ENCODE measurements at places on chromosomes 4 and X.

- DNase-seq, result no peak
These were observed 258.9 kb upstream of the SFRP2 start for GRCh38 chr4:154047733-154048132.

- peak; percentile 53 for DNase-seq
These were observed 22.5 kb upstream of the ARHGAP6 start for GRCh38 chrX:11688201-11688600.

DNA sequence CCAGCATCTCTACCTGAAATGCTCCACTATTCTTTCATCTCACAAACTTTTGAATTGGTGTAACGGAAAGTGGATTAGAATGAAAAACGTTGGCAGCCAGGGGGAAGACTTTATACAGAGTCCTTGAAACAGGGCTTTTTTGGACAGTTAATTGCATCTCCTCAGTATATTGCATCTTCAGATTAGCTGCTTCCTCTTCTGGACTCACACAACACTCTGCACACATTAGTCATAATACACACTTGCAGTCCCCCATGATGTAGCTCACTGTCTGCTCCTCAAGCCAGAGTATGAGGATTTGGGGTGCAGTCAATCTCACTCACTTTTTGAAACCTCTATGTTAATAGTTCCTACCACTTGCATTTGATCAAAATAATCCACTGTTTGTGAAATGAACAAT lies 101.0 kb downstream of the ADGRA3 start:
- no peak for DNase-seq

DNA sequence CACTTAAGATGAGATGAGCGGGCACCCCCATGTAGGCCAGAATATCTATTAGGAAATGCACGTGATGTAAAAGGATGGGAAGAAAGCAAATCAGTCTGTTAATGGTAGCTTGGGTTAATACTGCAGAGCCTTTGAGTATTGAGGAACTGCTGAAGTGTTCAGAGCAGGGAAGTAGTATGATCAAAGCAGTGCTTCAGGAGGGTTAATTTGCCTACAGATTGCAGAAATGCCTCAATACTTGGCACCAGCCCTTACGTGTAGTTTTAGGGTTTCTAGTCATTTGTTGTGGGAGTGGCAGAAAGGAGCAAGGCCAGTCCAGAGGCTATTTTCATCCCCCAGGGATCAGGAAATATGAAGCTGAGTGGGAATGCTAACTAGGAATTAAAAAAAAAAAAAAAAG lies 19.7 kb downstream of the ZFX start:
- no peak for DNase-seq

DNA sequence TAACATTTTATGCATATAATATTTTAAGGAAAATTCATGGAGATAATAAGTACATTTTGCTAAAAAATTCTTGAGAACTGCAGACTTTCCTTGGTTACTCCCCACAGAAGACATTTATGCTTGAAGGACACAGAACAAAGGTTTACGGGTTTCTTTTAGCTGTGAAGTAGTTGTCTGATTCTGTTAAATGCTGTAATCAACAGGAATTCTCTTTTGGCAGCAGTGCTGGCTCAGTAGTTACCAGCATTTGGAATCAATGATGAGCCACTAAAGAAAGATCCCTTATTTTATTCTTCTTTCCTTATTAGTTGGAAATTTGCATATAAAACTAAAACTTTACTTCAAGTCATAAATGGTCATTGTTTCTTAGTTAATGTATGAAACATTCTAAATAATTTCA lies 199.3 kb upstream of the FAT4 start:
- no peak for DNase-seq

- DNase-seq, result no peak
These were observed 9.5 kb downstream of the HPGDS start for GRCh38 chr4:94332983-94333590.

DNA sequence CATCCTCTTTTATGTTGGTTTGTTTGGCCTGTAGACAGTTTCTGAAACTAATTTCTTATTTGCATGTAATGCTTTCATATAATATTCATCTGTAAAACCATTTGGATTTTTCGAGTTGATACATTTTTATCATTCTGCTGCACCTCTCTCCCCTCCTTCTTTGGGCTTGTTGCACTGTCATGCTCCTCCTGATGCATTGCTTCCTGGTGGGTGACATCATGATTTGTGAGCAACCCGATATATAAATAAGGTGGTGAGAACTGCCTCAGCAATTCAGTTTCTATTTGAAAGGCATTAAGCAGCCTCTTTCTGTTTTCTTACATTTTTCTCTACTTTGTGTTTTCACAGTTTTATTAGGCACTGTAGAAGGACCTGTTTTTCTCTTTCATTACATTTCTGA lies 515.7 kb downstream of the RPA4 start:
- DNase-seq, result peak; percentile 75

DNA sequence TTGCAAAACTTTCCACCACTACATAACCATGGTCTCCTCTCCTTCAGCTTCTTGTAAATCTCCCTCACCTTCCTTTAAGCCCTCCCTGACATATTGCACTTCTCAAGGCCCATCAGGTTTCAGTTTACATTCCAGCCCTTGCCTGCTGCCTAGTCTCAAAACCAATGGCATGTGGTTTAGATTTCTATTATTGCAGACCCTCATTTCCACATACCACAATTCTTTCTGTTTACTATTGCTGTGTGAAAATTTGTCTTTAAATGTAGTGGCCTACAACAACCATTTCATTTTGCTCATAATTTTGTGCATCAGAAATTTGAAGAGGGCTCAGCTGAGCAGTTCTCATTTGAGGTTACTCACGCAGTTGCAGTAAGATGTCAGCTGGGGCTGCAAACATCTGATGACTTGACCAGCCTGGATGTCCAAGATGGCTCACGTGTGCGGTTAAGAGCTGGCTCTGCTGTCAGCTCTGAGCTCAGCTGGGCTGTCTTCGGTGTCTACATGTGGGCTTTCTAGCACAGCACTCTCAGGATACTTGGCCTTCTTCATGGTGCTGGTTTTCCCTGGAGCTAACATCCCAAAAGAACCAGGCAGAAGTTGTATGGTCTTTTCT lies 29.9 kb upstream of the SOD3 start:
- peak; percentile 42 for DNase-seq

GRCh38 chr4:174214101-174214878 lies 69.2 kb downstream of the FBXO8 start:
- peak; percentile 46 for DNase-seq

DNA sequence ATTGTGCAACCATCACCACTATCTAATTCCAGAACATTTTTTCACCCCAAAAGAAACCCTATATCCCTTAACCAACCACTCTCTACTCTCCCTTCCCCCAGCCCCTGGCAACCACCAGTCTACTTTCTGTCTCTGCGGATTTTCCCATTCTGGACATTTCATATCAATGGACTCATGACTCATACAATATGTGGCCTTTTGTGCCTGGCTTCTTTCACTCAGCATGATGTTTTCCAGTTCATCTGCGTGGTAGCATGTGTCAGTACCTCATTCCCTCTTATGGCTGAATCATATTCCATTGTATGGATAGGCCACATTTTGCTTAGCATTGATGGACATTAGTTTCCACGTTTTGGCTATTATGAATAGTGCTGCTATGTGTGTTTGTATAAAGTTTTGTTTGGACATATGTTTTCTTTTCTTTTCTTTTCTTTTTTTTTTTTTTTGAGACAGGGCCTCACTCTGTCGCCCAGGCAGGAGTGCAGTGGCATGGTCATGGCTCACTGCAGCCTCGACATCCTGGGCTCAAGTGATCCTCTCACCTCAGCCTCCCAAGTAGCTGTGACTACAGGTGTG lies 335.4 kb downstream of the BCOR start:
- DNase-seq, result peak; percentile 92

DNA sequence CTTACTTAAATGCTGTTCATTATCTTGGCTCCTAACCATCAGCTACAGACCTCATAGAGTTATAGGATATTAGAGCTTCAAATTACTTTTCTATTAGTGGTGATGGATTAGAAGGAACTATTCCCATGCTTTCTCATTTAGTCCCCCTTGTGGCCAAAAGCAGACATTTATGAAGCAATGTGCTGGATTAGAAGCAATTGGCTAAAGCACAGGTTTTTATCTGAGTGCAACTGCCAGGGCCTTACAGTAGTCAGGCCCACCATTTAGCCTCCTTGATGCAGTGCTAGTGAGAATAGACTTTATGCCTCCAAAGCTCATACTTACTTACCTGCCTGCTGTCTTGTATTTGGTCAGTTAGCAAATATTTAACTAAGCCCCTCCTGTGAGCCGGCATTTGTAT lies 93.0 kb downstream of the TSPAN7 start:
- peak; percentile 23 for DNase-seq

DNA sequence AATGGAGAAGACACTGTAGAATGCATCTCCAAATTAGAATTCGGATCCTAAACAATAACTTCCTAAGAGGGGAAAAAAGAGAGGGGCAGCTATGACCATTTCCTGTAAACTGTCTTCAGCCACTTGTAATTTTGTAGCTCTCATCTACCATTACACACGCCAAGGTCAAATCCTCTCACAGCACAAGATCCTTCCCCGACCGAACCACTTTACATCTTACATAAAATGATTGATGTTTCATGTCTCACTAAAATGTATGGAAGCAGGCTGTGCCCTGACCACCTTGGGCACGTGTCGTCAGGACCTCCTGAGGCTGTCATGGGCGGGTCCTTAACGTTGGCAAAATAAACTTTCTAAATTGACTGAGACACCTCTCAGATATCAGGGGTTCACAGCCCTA lies 24.1 kb upstream of the PBDC1 start:
- peak; percentile 55 for DNase-seq

GRCh38 chrX:138886769-138887168 lies 175.3 kb upstream of the FGF13 start:
- no peak for DNase-seq

GRCh38 chrX:44228621-44229020 lies 114.9 kb downstream of the EFHC2 start:
- DNase-seq, result no peak

DNA sequence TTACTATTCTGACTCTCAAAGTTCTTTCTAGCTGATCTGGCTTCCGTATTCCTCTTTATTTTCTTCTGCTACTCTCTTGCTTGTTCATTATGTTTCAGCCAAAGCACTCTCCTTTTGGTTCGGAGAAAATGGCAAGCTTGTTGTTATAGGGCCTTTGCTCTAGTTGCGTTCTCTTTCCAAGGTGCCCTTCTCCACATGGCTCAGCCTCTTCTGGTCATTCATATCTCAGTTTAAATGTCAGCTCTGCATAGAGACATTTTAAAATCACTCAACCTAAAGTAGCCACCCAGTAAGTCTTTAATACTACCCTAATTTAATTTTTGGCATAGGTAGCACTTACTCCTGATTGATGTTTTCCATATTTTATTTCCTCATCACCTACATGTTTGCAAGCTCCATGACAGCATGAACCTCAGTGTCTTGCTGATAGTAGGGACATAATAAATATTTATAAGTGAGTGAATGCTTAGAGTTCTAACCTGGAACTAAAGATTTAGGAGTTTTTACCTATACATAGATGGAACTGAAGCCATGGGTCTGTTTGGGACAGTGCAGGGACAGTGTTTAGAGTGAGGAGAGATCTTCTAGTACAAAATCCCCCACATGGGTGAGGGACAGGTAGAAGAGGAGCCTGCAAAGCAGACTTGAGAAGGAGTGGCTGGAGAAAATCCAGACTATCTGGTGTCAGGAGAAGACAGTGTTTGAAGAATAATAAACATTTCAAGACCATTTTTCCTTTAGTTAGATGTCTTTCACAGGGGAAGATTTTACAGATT lies 17.9 kb downstream of the SLC30A9 start:
- DNase-seq, result no peak

GRCh38 chr4:7158081-7158750 lies 34.1 kb upstream of the SORCS2 start:
- DNase-seq, result no peak

DNA sequence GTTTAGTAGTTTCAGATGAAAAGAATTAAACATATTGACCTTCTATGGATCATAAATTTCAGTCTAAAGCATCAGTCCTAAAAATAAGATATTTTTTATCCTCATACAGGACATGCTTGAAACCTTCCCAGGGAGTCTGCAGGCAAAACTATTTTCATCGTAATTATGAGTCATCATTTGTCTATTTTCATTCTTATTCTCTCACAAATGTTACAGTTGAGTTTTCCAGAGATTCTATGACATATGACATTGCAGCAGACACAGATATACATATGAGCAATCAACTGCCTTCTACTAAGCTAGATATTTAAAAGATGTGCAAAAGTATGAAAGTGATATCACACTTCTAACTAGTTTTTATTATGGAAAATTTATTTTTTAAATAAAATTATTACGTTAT lies 398.0 kb downstream of the MAGEB5 start:
- DNase-seq, result no peak

DNA sequence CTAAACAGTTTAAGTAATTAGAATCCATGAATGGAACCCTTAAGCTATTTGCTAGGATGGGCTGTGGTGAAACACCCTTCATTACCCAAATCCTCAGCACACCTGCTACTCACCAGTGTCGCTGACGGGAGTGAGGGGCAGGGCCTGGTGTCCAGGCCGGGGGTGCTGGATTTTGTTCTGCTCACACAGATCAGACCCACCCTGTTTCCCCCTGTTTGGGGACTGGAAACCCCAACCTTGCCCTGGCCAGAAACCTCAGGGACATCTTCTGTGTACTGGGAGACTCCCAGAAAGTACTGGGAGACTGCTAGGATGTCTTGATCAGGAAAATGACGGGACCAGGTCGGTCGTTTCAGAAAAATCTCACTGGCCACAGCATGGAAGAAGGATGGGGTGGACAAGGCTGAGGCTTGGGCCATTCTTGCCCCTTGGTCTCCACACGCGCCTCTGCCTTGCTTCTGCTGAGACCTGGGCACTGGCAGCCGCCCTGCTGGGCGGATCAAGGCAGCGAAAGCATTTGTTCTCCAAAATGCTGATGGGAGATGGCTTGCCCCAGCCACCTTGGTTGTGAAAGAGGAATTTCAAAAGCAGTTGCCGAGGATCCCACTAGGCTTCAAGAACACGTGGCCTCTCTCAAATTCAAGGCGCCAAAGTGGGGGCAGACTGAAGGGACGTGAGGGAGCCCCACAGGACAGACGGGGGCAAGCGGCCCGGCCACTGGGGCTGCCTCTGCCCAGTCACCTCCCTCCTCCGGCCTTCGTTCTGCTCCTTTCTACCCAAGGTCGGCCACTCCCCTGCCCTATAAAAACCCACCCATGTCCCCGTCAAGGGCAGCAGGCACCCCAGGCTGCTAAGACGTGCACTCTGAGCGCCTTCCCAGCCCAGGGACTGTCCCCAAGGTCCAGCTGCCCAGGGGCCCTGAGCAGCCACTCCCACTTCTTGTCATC lies 23.5 kb upstream of the PDE6B start:
- DNase-seq, result no peak

DNA sequence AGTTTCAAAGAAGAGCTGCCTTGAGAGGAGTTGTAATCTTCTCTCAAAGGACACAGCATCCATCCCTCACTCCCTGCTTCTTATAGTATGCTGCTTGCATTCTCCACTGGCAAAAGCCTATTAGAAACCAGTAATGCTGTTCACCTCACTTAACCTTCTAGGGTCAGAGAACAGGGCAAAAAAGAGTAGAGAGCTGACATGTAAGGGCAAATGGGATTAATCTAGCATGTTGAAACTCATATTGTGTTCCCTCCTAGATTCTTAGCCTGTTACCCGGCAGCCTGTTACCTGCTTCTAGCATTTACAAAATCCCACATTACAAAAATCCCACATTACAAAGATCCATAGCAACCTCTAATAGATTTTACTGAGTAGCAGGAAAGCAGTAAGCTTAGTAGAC lies 244.7 kb downstream of the SLC7A11 start:
- DNase-seq, result no peak

Measured in mesenchymal stem cell (in vitro differentiated cells and primary cell).